ENCODE measurements at places on chromosomes 11 and 22.

DNA sequence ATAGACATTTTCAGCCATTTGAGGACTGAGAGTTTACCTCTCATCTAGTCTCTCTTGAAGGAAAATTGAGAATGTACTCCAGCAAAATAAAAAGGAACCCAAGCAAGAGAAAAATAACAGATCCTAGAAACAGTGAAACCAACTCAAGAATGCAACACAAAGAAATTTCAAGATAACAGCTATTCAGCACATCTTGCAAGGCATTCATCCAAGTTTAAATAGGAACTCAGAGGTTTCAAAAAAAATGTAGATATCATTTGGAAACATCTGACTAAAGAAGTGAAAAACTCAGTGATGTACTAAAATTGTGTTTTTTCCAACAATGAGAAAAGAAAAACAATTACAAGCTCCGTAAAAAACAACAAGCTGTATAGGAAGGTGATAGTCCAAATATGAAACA is 76.4 kb downstream of the TMEM135 start:
- DNase-seq: no peak

- DNase-seq: peak; percentile 59
Observed at GRCh38 chr22:37636186-37636948, 3.1 kb upstream of the SH3BP1 start.

DNA sequence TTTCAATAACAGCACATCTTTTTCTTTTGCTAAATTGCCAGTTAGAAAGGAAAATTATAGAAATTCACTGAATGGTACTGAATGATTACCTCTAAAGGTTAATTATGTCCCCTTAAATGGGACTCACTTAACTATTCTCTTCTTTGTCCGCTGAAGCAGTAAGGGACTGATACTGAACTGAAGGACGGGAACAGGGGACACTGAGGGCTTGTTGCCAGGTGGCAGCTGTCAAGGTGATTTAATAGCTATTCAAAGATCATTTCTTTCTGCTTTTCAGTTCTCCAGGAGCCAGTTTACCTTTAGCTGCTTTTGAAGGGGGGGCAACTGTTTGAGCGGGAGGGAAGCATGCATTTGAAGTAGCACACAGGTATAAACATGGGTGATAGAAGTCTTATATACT is 325.4 kb upstream of the CCDC90B start:
- DNase-seq: no peak

DNA sequence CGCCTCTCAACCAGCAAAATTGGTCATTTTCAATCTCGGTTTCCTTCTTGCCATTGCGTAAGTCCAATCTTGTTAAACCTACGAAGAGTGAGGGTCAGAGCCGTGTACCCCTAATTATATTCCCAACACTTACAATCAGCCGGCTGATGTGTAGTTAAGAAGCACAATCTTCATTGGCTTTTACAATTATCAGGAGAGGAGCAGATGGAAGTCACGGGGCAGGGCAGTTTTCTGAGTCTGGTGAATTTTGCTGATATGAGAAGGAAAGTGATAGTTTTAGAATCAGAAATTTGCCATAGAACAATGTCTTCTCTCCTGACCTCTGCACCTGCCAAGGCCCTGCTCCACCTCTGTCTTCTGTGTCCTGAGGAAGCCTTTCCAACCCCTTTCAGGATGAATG is 35.0 kb upstream of the ATXN10 start:
- DNase-seq: no peak

- DNase-seq: no peak
Observed at GRCh38 chr22:23070418-23071229, at the start of gene GNAZ. Gene GNAZ, plus strand, starts transcription at chr22:23070519. Its CDS starts 25,177 bp downstream, at chr22:23095696.

DNA sequence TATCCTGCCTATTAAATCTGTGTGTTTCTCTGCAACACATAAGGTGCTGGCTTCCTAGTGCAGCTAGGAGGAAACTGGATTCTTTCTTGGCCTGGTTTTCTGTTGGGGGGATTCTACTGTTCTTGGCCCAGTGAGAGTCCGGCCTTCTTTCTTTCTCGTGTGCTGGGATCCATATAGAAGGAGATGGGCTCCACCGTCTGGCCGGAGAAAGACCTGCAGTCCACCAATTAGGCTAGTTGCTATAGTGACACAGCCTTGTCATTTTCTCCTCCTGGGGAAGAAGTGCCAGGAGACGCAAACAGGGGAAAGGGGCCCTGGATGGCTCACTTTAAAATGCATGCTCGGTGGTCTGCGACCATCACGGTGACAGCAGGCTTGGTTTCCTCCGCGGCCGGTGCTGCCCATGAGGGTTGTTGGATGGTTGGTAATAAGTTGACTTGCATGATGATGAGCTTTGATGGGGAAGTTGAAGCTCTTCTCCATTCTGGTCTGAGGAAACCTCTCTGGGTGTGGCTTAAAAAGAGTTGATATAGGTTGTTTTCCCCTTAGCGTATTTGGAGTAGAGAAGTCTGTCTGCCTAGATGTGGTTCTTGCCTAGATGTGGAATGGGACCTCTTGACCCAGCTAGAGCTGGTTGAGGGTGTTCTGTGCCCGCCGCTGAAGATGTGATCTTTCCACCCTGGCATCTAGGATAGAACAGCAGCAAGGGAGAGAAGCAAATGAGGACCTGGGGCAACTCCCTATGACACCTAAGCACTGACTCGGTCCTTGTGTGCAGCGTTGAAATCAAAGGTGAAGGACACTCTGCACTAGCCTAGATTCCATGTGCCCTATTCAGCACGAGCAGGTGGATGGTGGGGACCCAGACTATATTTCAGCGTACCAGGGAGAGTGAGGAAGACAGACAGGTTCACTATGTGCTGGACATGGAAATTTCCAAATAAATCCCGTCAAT is 1335.0 kb downstream of the BRD1 start:
- peak; percentile 60 for DNase-seq

DNA sequence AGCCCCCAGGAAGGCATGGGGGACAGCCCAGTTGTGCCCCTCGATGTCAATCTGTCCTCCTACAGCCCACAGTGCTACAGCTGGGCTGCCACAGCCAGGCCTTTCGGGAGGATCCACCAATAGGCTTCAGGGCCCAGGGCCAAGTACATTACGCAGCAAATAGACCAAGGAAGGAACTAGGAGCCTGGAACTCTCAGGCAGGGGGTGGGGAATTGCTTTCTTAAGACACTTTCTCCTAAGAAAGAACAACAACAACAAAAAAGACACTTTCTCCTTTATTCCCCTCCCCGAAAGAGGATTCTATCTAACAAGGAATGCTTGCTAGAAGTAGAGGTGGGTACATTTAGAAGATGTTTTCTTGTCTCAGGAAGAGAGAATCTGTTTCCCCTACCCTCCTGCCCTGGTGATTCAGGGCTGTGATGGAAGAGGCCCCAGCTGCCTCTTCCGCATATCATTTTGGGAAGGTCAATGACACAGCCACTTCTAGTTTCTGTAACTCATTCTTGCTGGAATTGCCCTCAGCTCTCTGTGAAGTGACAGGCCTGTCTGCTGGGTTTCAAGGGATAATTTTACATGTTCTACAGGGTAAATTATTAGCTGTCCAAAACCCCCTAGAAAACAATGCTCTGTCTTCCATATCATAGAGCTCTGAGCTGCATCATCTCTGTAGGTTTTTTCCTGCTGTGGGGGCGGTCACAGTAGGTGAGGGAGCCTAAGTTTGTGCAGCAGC is 6.0 kb upstream of the MALAT1 start:
- peak; percentile 41 for DNase-seq

GRCh38 chr11:105793092-105793491 is 183.2 kb downstream of the GRIA4 start:
- DNase-seq: no peak

GRCh38 chr11:46489656-46490560 is 98.3 kb upstream of the CHRM4 start:
- peak; percentile 49 for DNase-seq

- no peak for DNase-seq
Observed at GRCh38 chr11:75267171-75267970, 26.8 kb downstream of the TPBGL start.

GRCh38 chr11:26086028-26086427 is 245.9 kb upstream of the ANO3 start:
- DNase-seq: no peak

- peak; percentile 35 for DNase-seq
Observed at GRCh38 chr11:115217726-115218311, 286.4 kb downstream of the CADM1 start.

- no peak for DNase-seq
Observed at GRCh38 chr11:18368221-18368620, 26.1 kb upstream of the LDHA start.

DNA sequence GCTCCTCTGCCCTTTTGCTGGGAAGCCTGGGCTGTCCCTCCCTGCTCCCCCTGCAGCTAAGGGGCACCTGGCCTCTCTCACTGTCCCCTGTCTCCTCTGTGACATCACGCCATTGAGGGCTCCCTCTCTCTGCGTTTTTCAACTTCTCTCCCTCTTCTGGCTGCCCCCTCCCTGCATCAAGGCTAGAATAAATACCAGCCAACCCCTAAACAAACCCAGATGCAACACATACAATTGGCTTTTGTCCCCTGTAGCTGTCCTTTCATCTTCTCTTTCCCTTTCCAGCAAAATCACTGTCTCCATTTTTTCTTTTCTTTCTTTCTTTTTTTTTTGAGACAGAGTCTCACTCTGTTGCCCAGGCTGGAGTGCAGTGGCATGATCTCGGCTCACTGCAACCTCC is 3.3 kb upstream of the MIEF1 start:
- DNase-seq: no peak

DNA sequence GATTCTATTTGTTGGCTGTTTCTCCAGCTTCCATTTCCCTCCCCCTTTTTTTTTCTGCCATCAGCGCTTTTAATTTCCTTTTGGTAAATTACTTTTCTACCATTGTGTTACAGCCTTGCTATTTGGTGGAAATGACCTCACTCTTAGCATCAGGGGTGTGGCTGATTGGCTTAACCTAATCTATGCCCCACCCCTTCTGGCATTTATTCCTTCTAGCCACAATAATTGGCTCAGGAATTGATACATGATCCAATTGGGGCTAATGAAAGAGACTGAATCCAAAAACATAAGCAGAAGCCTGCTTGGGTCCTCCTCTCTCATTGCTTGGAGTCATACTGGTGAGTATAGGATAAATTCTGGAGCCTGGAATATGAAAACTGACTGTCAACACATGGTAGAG is 402.4 kb upstream of the LRRC4C start:
- DNase-seq: no peak

DNA sequence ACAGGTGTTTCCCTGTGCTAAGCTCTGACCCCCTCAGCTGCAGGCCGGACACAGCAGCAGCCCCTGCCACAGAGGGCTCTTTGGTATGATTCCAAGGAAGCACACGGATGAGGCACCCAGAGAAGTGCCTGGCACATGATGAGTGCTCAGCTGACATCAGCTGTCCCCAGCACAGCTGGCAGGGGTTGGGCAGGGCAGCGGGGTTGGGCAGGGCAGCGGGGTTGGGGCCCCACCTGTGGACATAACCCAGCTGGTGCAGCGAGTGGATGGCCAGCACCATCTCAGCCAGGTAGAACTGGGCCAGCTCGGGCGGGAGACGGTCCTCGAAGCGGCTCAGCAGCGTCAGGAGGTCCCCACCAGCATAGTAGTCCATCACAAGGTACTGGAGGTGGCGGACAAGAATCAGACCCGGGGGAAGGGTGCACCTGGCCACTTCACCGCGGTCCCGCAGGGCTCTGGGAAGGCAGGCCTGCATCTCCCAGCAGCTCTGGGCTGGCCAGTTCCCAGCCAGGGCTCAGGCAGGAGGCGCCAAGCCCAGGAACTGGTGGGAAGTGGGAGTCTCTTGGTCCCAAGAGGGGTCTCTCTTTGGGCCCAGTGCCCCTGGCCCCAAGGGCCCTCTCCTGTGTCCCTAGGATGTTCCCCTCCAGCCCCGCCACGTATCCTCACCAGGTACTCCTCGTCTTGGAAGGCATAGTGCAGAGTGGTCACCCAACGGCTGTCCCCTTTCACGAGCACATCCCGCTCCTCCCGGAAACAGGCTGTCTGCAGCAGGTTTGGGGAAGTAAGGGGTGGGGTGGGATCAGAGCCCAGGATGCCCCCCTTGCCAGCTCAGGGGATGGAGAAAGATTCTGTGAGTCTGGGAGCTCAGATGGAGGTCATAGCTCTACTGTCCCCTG is 4.3 kb downstream of the CDC42BPG start:
- DNase-seq: no peak

GRCh38 chr11:64763526-64764039 is 3.8 kb upstream of the PYGM start:
- DNase-seq: no peak

DNA sequence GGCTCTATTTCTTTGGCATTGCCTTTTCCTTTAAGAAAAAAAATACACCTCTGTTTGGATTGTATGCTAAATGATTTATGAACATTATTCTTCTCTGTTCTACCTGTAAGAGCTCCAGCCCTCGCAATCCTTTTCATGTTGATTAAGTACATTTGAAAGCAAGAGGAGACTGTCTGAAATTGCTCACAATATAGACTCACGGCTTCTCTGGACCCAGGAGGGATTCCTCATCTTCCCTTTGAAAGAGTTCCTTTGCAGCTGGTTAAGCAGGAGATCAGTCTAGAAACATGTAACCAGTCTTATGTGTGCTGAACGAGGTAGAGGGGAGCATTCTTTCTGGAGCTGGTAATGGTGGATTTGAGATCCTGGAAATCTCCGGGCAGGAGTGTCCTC is 47.4 kb downstream of the PKNOX2 start:
- DNase-seq: no peak

DNA sequence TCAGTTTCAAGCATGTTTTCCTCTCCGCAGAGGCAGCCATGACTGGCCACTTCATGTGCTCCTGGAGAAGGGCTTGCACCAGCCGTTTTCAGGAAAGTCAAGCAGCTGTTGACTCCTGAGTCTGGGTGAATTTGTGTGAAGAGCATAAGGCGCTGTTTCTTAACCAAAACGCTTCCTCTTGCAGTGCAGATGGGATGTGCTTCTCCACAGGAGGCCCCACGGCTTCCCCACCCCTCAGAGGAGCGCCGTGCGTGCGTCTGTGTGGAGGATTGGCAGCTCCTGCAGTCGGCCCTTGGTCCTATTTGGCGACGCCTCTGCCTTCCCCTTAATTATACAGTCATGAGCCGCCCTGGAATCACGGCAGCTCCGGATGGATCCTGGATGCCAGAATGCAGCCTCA is 54.1 kb upstream of the B3GAT1 start:
- no peak for DNase-seq

All from activated CD4-positive, alpha-beta T cell treated with anti-CD3 and anti-CD28 coated beads, Interleukin-2, amount 50 U/mL, for 16 hours (primary cell).